ENCODE measurements at places on chromosomes 13 and 19.

DNA sequence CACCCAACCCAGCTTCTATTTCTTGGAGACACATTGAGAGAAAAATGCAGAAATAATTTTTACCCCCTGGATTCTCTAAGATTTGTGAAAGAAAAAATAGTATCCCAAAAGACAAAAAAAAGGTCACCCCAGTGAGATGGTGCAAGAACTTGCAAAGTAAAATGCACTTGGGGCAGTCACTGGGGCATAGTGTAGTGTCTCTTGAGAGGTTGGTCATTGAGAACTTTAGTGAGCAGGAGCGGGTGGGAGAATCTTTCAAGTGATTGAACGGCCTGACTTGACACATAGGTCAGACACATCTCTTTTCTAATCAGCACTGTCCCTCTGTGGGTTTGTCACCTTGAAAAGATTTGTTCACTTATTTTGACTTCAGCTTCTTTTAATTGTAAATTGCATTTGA is 2.4 kb downstream of the ZNF85 start:
- no peak for DNase-seq

DNA sequence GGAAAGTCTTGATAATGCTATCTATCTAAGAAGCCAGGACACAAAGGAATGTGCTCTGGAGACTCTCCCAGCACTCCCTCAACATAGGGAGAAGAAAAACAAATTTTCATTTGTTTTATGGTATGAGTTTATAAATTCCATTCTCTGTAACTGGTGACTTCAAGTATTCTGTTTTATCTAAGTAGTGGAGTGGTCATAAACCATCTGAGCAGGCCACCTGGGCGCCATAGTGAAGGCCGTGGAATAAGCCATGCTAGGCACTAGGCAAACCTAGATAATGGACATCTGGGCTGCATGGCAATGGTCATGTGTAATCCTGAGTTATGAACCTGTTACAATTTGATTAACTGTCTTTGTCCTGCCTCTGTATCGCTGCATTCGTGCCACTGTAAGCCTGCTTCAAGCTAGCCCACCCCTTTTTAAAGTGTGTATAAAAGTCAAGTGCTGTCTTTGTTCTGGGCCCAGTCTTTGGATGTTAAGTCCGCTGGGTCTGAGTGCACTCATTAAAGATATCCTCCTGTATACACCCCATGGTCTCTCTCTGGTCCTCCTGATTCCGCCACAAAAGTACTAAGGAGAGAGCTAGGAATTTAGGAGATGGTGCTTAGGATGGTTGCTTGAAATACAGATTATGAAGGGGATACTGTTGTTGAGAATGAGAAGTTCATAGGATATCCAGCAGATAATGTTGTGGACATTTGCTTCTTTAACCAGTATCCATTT is 13.2 kb downstream of the GTF2F2 start:
- DNase-seq = no peak

DNA sequence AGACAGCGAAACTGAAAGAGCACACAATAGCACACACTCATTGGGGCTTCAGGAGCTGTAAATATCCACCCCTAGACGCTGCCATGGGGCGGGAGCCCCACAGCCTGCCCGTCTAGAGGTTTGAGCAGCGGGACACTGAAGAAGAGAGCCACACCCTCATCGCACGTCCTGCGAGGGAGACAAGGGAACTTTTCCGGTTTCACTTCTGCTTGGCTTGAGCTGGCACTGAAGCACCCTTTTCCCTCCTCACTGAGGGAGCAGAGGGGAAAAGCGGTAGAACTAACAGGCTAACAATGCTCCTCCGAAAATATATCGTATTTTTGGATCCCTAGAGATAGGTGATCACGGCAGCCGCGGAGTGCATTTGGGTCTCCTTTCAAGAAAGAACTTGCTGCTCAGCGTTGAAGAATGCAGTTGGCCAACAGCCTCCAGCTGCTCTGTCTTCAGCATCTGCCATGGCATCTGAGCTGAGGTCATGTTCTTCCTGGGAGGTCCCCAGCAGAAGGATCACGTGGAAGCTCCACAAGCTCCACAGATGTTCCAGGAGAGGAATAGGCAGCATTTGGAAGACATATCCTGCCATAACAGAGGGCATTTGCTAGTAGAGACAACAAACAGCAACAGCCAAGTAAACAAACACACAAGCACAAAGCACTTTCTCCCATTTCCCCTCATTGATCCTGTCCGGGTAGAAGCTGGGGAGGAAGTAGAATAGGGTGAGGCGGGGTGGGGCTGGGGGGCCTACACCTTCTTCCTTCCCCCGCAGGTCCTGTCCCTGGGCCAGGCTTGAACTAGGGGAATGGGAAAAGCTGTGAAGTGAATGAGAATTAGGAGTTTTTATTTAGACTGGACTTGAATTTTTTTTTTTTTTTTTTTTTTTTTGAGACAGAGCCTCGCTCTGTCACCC is 44.8 kb upstream of the ALOX5AP start:
- peak; percentile 98 for DNase-seq

DNA sequence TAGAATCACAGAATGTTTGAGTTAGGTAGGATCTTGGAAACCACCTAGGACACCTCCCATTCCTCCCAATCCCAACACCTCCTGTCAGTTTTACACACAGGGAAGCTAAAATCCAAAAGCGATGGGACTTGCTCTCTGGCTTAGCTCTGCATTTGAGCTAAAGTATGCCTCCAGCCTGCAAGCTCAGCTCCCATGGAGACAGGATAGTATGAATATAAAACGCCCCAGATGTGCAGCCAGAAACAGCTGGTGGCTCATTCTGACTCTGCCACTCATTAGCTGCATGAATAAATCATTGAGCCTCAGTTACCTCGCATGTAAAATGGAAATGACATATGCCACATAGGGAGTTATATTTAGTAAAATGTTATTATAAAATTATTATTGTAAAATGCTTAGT is 336.0 kb downstream of the SUCLA2 start:
- no peak for DNase-seq

DNA sequence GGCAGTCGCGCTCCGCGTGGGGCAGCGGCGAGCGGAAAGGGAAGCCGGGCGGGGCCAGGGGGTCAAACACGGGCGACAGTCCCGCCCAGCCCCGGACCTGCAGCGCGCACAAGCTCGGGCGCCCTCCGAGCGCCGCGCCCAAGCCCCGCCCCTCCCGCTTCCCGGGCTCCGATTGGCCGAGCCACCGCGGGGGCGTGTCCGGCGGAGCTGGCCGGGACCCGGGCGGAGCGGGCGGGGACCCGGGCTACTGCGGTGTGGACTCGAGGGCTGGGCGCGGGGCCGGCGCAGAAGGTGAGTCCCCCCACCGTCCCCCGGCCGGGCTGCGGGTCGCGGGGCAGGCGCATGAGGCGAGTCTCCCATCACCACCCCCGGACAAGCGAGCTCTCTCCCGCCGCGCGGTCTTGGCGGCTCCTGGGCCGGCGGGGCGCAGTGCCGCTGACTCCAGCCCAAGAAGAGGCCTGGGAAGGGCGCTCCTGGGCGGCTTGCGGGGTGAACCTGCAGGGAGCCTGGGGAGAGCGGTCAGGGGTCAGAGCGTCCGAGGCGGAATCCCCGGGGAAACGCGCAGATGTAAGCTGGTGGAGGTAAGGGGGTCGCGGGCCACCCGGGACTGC is at the start of gene PLEKHF1:
Gene PLEKHF1, plus strand, starts transcription at position 247 of the 611 bp plus-strand sequence. CDS start 8,379 bp downstream, outside the sequence.
- peak; percentile 61 for DNase-seq

DNA sequence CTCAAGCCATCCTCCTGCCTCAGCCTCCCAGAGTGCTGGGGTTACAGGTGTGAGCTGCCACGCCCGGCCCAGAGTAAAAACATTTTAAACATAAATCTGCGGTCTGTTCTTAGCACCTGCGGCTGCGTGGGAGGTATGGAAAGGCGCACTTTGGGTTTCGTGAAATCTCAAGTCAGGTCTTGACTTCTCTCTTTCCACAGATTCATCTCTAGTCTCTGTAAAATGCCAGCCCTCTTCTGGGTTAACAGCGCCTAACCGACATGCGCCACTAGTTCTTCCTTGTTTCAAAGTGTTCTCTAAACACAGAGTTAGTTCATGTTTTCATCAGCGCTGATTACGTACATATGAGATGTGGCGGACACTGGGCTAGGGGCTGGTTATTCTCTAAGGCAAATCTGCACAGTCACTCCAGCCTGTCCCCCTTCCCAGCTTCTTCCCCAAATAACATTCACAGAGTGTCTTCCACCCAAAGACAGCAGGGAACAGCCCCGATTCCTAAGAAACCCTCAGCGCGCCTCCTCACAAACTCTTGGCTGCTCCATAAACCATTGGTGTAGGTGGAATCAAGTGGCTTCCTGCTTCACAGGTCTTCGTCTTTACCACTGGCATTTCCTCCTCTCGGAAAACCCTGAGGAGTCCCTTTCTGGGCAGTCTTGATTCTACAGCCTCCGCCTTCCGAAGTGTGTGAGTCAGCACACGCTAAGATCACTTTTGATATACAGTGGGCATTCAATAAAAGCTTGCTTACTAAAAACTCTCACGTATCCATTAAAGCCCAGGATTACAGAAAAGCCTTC is 1.4 kb downstream of the PARP4 start:
- peak; percentile 83 for DNase-seq

DNA sequence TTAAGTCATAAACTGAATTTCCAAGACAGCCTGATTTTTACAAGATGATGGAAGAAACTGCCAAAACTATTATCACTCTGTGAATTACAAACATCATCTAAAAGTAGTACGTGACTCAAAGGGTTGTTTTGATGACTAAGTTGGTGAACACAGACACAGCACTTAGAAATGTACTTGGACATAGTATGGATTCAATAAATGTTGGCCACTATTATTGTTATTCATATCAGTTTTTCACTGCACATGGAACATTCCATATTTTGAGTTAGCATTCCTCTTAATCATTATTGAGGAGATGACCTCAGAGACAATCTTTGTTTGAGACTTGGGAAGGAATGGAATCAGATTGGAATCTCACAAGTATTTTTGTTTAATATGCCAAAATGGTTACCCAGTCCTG is 172.9 kb downstream of the OXGR1 start:
- peak; percentile 58 for DNase-seq

- peak; percentile 85 for DNase-seq
These were observed 298.8 kb downstream of the SHISA2 start for GRCh38 chr13:25752957-25753551.

Measured in fibroblast of skin of abdomen (primary cell).